ENCODE measurements at places on chromosomes 13 and 19.

DNA sequence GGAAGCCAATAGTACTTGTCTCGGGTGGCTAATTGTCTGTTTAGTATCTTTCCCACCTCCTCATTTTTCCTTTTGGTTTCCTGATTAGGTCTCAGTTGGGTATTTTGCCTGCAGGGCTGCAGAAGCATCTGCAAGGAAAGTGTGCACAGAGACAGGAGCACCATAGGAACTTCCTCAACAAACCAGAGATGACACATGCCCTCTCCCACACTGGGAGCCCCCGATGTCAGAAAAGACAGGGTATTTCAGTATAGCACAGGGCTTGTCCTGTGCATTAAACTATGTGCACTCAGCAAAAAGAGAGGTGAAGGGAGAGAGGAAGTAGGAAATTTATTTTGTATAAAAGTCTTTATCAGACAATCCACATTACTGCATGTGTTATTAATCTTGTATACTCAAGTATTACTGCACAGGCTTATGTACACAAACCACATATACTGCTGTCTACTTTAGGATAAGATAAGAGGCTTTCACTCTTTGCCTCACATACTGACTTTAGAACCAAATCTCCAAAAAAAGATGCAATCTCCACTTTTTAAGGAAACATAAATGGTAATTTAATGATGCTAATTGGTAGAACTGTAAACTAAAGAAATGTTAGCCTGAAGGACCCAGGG is 501.0 kb downstream of the FOXO1 start:
- no peak for DNase-seq

DNA sequence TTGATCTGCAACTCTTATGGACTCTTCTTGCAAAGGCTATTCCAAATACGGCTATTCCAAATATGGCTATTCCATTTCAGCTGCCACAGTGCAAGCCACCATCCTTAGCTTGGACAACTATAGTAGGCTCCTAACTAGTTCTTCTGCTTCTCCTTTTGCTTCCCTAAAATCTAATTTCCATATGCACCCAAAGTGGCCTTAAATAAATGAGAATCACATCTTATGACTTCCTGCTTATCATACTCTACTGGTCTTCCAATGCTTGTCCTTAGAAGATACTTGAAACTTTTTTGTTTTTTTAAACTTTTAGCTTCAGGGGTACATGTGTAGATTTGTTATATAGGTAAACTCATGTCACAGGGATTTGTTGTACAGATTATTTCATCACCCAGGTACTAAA is 4.9 kb downstream of the UCHL3 start:
- no peak for DNase-seq

DNA sequence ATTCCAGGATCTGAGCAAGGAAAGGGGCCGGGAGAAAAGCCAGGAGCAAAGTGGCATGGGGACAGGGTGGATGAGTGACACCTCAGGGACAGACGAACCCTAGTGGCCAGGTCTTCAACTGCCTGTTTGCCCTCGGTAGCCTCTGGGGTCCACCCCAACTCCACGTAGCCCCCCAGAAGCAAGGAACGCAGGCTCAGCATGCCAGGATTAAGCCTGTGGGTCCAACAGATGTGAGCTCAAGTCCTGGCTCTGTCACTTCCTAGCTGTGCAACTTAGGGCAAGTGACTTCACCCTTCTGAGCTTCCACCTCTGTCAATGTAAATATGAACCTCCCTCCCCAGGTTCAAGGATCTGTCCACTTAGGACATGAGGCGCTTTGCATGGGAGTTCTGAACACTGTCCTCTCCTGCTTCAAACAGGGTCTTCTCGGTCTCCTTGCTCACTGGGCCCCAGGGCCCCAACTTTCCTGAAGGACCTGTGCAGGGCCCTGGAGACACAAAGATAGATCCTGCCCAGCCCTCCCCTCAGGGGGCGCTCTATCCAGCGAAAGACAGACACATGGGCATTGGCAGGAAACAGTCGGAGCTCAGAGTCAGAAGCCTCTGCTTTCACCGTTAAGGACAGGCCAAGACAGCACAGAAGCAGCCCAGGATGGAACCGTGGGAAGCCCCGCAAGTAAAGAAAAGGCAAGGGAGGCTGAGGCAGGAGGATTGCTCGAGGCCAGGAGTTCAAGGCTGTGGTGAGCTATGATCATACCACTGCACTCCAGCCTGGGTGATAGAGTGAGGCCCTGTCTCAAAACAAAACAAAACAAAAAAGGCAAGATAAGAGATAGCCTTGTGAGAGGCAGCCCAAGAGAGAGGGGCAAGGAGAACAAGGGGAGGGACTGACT is 13.2 kb downstream of the SYDE1 start:
- DNase-seq, result no peak

DNA sequence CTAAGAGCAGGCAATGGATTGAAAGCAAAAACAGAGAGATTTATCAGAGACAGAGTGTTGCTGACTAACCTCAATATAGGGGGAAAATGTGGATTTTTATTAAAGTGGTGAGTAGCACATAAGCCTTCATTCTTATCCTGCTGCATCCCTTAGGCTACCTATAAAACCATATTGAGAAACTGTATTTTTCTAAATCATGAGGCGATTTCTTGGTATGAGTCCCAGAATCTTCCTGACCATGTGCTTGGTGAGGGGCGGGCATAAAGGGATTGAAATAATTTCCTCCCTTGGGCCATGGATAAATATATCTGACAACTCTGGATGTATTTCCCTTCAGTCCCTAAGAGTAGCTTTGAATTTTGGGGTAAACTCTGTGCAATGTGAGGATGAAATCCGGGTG is 72.8 kb downstream of the EFNB2 start:
- DNase-seq, result no peak

GRCh38 chr13:23703246-23703860 is 133.1 kb downstream of the TNFRSF19 start:
- DNase-seq, result no peak

GRCh38 chr13:99214232-99214631 is 13.6 kb downstream of the UBAC2 start:
- DNase-seq, result peak; percentile 38

DNA sequence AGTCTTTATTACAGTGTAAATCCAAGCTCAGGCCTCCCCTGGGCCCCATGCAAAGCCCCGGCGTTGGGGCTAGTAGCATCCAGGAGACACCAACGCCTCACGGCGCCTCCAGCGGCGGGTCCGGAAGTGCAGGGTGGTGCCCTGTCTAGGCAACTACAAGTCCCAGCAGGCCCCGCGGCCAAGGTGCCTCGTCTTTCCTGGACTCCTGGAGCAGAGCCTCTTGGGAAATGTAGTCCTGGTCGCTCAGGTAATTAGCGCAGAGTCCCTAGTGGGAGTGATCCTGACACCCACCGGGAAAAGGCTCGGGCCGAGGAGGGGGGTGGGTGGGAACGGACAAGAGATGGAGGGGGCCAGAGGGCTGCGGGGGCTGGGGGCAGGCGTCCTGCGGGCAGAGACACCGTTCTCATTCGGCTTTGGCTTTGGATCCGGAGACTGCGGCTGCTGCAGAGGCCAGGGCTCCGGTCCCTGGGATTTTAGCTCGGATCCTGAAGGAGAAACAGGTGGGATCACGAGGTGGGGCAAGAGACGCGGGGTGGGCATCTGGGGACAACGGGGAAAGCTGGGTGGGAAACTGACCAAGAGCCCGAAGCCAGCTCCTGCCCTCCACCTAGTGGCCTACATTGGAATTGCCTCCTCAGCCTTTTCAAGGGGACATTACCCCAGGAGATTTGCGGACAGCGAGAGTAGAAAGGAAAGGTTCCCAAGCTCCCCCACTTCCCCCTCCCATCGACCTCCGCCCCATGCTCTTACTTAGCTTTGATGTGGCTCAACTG is 11.4 kb downstream of the RTN2 start:
- peak; percentile 96 for DNase-seq

GRCh38 chr19:8389891-8390616 is at the start of gene RAB11B:
Gene RAB11B, plus strand, starts transcription at chr19:8390360. Its CDS starts 57 bp downstream, at chr19:8390417.
- peak; percentile 97 for DNase-seq

- no peak for DNase-seq
Observed at GRCh38 chr19:18989316-18989715, 44.0 kb downstream of the SUGP2 start.

DNA sequence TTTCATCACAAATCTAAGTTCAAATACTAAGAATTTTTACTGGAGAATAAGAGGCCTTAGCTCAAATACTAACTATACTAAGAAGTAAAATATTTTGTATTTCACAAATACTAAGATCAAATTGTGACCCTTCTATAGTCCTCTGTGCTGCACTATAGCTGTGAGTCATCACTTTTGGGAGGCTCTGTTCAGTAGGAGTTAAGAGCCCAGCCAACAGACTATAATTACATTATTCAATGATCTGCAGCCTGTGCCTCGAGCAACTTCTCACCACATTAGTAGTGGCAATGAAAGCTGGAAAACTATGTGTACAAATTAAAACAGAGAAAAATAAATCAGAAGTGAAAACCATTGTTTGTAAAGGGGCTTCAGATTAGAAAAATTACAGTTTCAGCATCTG is 147.3 kb upstream of the GPC6 start:
- DNase-seq, result no peak

DNA sequence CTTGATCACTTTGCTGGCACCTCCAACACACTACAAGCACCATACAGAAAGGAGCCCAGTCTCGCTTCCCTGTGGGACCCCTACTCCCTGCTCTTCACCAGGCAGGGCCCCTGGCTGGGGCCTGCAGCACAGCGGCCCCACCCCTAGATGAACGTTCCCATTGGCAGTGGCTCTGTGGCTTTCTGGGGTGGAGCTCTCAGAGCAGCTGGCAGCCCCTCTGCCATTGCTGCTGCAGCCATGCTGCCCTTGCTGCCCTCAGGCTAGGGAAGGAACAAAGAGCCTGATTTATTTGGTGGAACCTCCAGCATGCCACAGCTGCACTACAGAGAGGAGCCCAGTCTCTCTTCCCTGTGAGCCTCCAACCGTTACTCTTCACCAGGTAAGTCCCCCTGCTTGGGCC is 5.8 kb downstream of the SIGLEC6 start:
- DNase-seq, result no peak

- DNase-seq, result no peak
Observed at GRCh38 chr19:43311706-43312105, 41.8 kb upstream of the CD177 start.

- DNase-seq, result no peak
Observed at GRCh38 chr13:105343134-105343806, 1192.2 kb downstream of the EFNB2 start.

GRCh38 chr13:27619728-27620376 is 477 bp downstream of the LNX2 start:
- DNase-seq, result no peak

DNA sequence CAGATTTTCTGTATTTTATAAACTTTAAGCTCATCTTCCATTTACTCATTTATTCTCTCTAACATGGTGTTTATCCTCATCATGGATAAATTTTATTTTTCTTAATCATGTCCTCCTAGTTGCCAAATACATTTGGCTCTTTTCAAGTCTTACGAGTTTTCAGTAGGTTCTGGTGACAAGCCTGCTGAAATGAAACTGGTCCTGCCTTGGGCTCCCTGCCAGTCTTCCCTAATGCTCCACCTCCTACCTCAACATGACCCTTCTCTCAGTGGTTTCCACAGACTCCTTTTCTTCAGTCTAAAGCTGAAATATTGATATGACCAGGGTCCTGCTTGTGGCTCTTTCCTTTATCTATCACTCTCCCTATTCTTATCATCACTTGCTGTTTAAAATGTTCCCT is 81.2 kb downstream of the TRPC4 start:
- DNase-seq, result no peak
